Hypothalamus (tissue), 51 donors: ENCODE measurements at places on chromosomes 6 and 20.

DNA sequence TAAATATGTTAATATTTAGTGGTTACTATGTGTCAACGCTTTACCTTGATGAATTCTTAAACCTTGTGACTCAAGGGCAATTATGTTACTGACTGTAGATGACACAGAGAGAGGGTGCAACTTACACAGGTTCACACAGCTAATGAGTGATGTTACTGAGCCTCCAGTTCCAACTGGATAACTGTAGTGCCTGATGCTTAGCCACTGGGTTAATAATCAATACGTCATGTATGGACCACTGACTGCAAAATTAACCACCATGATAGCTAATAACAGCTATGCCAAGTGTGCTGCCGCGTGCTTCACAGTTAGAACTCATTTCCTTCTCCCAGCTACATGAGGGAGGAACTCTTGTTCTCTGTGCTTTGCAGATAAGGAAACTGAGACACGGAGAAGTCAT lies 45.4 kb downstream of the SIRPA start:
- DNase-seq: no peak

DNA sequence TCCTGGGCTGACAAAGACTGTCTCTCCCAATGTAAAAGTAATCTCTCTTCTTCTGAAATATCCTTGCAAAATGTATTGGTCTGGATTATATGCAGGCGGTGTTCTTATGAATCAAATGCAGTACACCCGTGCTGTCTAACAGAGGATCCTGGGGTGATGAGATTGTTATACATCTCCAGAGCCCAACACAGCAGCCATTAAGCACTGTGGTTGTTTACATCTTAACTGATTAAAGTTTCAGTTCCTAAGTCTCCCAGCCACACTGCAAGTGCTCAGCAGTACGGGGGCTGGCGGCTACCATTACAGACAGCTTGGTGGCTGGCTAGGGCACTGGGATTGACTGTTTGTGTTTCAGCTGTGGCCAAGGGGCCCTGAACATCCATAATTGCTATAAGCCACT lies 7.0 kb downstream of the UNC93A start:
- DNase-seq: no peak

GRCh38 chr6:139597771-139598755 lies 223.6 kb upstream of the CITED2 start:
- no peak for DNase-seq

GRCh38 chr6:21128601-21129000 lies 464.9 kb upstream of the SOX4 start:
- DNase-seq: no peak

- no peak for DNase-seq
These were observed 5.2 kb upstream of the PRPH2 start for GRCh38 chr6:42727627-42728026.

GRCh38 chr6:138431256-138432062 lies 27.4 kb downstream of the HEBP2 start:
- no peak for DNase-seq

DNA sequence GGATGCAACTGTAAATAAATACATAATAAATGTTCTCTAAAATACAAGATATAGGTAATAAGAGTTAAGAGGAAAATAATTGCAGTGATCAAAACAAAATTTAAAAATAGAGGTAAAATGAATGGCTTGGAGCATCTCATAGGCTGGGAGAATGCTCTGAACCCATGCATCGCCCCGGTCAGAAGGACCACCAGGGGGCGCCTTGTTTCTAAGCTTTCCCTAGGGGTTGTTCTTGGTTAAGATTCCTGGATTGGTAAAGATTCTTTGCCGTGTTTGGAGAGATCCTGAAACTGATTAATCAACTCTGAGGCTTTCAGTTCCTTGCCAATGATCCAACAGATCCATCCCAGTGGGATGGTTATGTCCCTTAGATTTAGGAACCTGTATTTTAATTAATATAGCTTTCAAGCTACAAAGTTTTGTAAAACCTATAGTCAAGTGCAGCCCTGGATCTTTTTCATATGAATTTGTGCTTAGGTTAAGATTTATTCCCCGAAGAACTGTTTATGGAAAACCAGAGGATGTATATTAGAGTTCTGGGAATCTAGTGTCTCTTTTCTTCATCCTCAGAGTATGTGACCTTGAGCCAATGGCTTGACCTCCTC lies 45.3 kb upstream of the PRELID3B start:
- peak; percentile 13 for DNase-seq

DNA sequence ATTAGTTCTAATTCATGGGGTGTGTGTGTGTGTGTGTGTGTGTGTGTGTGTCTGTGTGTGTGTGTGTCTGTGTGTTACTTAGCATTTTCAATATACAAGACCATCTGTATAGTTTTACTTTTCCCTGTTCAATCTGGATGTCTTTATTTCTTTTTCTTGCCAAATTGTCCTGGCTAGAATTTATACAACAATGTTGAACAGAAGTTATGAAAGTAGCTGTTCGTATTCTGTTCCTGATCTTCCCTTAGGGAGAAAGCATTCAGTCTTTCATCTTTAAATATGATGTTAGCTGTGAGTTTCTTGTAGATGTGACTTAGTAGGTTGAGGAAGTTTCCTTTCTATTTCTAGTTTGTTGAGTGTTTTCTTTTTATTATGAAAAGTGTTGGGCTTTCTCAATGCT lies 334.7 kb upstream of the RNF24 start:
- no peak for DNase-seq

- DNase-seq: no peak
These were observed 13.1 kb downstream of the GABRR1 start for GRCh38 chr6:89204096-89204495.

- DNase-seq: no peak
These were observed 46.0 kb downstream of the NUDT3 start for GRCh38 chr6:34346175-34347119.

- DNase-seq: no peak
These were observed 51.7 kb downstream of the CEP43 start for GRCh38 chr6:167050903-167051302.

- no peak for DNase-seq
These were observed 77.3 kb downstream of the CD40 start for GRCh38 chr20:46195264-46196036.

GRCh38 chr20:63747622-63748069 lies 8.1 kb downstream of the SLC2A4RG start:
- DNase-seq: no peak
